ENCODE measurements at places on chromosomes 4 and X. TPM values are rescaled to one million over a fixed set of nuclear protein-coding genes. Genes with fewer than 3 reads are reported as not detected.

MAGEC2 gene
- total RNA-seq: not detected

GRCh38 chrX:103461156-103461555 is 58.1 kb downstream of the RAB40A start:
- no peaks in the 10 kb centered on the region for H3K27me3 ChIP-seq
- DNase-seq: no peak
- no peak overlapping the region for H3K4me3 ChIP-seq
- no peaks in the 10 kb centered on the region for H3K36me3 ChIP-seq

GRCh38 chr4:82219346-82219745 is 154.4 kb downstream of the HNRNPD start:
- H3K27ac ChIP-seq: no peak overlapping the region
- no peak overlapping the region for H3K4me3 ChIP-seq
- no peaks in the 10 kb centered on the region for H3K4me1 ChIP-seq
- no peak for DNase-seq

BMPR1B gene
- not detected for total RNA-seq

DNA sequence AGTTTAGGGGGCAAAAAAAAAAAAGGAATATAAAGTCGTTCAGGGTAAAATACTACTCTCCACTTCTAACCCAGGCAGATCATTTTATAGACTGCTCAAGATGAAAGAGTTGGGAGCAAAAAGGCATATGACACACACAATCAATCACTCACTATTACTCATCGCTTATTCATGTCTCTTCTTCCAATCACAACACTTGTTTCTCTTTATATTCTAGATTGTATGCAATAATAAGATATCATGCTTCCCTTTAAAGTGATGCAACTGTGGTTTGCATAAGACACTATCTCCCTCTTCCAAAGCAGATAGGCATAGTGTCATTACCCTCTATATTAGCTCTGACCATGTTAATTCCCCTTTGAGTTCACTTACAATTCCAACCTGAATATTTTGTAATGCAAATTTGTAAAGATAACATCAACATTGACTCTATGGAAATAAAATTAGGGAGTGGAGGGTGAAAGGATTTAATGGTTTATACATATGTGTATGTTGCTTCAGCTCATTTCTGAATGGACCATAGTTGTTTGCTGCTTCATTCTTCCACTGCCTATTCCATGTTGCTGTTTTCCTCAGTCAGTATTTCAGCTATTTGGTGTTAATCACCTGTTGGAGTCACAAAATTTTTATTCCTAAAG is 154.9 kb upstream of the EPHA5 start:
- H3K27me3 ChIP-seq: no peaks in the 10 kb centered on the region
- no peak overlapping the region for H3K27ac ChIP-seq
- H3K4me3 ChIP-seq: no peak overlapping the region
- no peaks in the 10 kb centered on the region for H3K36me3 ChIP-seq
- no peaks in the 10 kb centered on the region for H3K4me1 ChIP-seq

- peak overlapping the region; percentile 40 for H3K4me3 ChIP-seq
- H3K27me3 ChIP-seq: no peaks in the 10 kb centered on the region
- no peaks in the 10 kb centered on the region for H3K36me3 ChIP-seq
- no peak overlapping the region for H3K27ac ChIP-seq
- H3K4me1 ChIP-seq: no peaks in the 10 kb centered on the region
Observed at GRCh38 chr4:170497112-170497511, 407.4 kb upstream of the AADAT start.

GRCh38 chr4:10732235-10732913 is 47.8 kb upstream of the CLNK start:
- H3K4me3 ChIP-seq: no peak overlapping the region
- no peaks in the 10 kb centered on the region for H3K27me3 ChIP-seq
- no peaks in the 10 kb centered on the region for H3K4me1 ChIP-seq
- H3K27ac ChIP-seq: no peak overlapping the region

DNA sequence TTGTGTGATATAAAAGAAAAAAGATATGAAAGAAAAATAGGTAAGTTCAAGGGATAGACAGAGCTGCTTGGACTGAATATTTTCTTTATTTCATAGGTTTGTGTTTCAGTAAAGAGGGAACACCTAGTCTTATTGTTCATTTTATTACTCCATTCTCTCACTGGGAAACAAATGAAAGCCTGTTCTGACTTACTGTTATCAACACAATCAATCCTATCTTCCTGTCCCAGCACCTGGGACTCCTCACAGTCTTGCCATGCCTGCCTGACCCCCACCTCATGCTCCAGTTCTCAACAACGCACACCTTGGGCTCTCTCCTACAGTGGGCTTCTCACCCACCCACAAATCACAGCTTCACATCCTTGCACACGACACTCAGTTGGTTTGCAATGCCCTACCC is 189.5 kb downstream of the PRDM5 start:
- no peak overlapping the region for H3K27ac ChIP-seq
- H3K27me3 ChIP-seq: no peaks in the 10 kb centered on the region
- no peaks in the 10 kb centered on the region for H3K36me3 ChIP-seq
- H3K4me1 ChIP-seq: no peaks in the 10 kb centered on the region
- no peak overlapping the region for H3K4me3 ChIP-seq

DNA sequence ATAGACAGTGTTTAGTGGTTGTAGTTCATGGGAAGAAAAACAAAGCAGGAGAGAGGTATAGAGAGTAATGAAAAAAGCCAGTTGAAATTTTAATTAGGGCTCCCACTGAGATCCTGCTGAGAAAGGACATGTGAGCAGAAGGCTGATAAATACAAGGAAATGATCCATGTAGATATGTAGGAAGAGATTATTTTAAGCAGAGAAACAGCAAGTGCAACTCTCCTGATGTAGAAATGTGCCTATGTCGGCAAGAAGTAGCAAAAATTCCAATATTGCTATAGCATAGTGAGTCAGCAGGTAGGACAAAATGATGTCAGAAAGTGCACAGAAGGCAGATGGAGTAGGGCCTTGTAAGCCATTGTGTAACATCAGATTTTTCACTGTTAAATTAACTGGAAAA is 1027.3 kb downstream of the PCDH18 start:
- H3K4me3 ChIP-seq: no peak overlapping the region
- DNase-seq: no peak
- no peaks in the 10 kb centered on the region for H3K4me1 ChIP-seq
- no peaks in the 10 kb centered on the region for H3K27me3 ChIP-seq
- no peaks in the 10 kb centered on the region for H3K36me3 ChIP-seq
- H3K27ac ChIP-seq: no peak overlapping the region

VCX3B gene
- total RNA-seq: not detected

GRCh38 chr4:182478475-182478874 is 235.3 kb downstream of the TENM3 start:
- no peaks in the 10 kb centered on the region for H3K27me3 ChIP-seq
- no peak overlapping the region for H3K4me3 ChIP-seq
- no peak overlapping the region for H3K27ac ChIP-seq

- no peak for DNase-seq
- H3K27me3 ChIP-seq: no peaks in the 10 kb centered on the region
- H3K4me1 ChIP-seq: no peaks in the 10 kb centered on the region
- no peak overlapping the region for H3K4me3 ChIP-seq
Observed at GRCh38 chrX:65677954-65678469, 10.6 kb downstream of the MSN start.

GRCh38 chr4:147518846-147519767 is 38.2 kb downstream of the EDNRA start:
- H3K4me1 ChIP-seq: no peaks in the 10 kb centered on the region
- DNase-seq: peak; percentile 39
- H3K36me3 ChIP-seq: no peaks in the 10 kb centered on the region
- H3K4me3 ChIP-seq: no peak overlapping the region

- H3K4me1 ChIP-seq: no peaks in the 10 kb centered on the region
- H3K36me3 ChIP-seq: no peaks in the 10 kb centered on the region
- DNase-seq: no peak
- no peak overlapping the region for H3K4me3 ChIP-seq
- no peak overlapping the region for H3K27ac ChIP-seq
- H3K27me3 ChIP-seq: peaks cover 7% of the 10 kb centered on the region
Observed at GRCh38 chr4:5619913-5620625, 88.3 kb downstream of the EVC2 start.

DNA sequence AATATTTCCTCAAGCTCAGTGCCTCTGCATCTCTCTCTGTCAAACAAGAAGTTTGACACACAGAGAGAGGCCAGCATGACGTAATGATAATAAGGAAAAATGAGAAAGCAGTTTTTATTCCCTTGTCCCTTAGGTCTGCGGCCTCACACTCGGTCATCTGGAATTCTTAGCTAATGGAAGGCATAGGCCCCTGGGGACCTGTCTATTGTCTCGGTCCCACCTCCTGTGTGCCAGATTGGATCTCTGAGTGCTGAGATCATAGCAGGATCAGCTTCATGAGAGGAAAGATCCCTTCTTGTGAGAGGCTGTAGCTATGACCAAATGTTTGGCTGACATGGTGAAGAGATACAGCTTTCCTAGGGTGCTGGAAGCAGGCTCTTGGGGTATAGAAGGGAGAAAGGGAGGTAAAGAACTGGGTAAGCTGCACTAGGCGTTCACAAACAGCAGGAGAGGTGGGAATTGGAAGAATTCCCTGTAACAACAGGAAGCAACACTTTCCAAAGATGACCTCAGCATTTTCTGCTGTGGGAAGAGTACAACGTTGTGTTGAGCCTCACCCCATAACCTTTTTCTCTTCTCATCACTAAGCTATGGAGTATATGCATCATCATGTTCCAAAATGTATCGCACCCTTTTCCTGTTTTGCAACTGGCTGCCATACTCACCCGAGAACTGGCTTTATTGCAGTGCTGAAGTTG is 20.2 kb downstream of the TMEM31 start:
- no peak overlapping the region for H3K4me3 ChIP-seq
- H3K27ac ChIP-seq: no peak overlapping the region
- H3K36me3 ChIP-seq: no peaks in the 10 kb centered on the region
- DNase-seq: no peak
- H3K27me3 ChIP-seq: peaks cover 3% of the 10 kb centered on the region

DNA sequence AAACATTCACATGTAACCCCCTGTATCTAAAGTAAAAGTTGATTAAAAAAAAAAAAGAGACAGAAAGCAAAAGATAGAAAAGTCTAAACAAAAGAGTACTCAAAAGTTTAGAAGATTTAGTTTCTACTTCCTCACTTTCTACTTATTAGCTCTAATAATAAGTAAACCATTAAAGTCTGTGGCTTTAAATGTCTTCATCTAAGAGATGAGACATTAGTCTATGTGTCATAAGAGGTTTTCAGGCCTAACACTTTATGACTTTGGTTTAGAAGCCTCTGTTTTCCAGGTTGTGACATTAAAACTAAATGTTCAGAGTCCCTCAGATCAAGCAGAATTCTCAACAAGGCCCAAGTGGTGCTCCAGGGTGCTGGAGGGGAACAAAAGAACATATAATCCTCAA is 42.2 kb upstream of the GUCY1A1 start:
- no peaks in the 10 kb centered on the region for H3K27me3 ChIP-seq
- no peaks in the 10 kb centered on the region for H3K36me3 ChIP-seq
- DNase-seq: no peak

DNA sequence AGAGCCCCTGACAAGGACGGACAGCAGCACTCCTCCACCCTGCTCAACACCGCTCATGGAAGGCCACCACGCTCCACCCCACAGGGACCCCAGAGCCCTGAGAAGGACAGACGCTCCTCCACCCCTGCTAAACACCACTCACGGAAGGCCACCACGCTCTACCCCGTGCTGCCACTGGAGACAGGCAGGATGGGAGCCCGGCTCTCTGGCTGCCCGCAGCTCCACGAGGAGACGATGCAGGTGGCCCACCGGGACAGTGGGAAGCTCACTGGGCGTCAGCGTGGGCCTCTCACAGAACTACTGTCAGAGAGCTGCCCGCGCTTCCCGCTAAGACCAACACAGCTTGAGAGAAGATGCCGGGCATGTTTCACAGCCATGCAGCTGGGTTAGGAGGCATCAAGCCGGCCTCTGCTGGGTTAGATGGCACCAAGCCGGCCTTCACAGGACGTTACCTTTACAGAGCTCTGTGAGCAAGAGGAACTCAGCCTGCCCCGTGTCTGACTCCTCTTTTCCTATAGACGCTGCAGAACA is 20.8 kb downstream of the GAK start:
- H3K27ac ChIP-seq: no peak overlapping the region
- H3K4me3 ChIP-seq: no peak overlapping the region
- H3K27me3 ChIP-seq: no peaks in the 10 kb centered on the region
- H3K36me3 ChIP-seq: peaks cover 26% of the 10 kb centered on the region
- H3K4me1 ChIP-seq: no peaks in the 10 kb centered on the region

DNA sequence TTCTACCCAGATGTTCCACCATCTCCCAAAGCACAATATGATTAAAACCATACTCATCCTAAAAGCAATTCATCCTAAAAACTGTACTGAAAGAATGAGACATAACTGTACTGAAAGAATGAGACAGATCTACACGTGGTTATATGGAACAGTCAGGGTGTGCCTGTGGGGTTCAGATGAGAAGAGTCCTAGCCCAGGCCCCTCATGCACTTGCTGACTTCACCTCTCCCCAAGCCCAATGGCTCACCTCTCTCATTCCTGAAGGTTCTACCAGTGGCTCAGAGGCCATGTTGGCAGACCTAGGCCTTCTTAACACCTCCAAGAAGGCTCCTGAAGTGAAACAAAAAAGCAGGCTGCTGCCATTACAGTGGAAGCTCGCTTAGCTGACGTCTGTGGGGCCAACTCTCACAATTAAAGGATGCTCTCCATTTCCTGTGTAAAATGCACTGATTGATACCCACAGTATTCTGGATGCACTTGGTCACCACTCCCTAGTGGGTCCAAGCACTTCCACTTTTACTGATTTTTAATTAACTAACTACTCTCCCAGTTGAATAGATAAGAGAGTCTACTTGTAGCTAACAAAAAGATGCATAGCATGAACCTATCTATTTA is 3.8 kb downstream of the PLAC1 start:
- H3K27ac ChIP-seq: no peak overlapping the region
- no peaks in the 10 kb centered on the region for H3K4me1 ChIP-seq
- no peaks in the 10 kb centered on the region for H3K27me3 ChIP-seq
- DNase-seq: no peak
- no peaks in the 10 kb centered on the region for H3K36me3 ChIP-seq

DRP2 gene
- total RNA-seq: 0.04 TPM

DNA sequence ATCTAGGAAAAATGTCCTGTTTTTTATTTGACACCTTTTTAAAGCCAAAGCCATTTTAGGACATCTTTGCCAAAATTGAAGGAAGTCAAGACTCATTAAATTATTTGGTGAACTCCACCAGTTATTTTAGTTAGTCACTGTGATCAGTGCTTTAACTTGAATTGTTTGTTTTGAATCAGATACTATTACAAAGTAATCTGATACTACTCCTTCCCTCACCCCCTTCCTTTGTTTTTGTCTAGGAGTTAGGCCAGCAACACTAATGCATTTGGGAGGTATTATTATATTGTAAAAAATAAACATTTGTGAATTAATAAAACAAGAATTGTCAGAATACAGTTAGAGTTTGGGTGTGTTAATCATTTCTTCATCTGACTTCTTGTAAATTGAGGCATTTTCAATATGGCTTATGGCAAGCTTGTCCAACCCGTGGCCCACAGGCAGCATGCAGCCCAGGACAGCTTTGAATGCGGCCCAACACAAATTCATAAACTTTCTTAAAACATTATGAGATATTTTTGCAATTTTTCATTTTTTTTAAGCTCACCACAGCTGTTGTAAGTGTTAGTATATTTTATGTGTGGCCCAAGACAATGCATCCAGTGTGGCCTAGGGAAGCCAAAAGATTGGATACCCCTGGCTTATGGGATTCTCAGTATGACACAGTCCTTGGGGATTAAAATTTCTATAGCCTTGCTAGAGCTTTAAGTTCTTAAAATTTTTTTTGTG is 182.2 kb downstream of the BMPR1B start:
- DNase-seq: no peak
- H3K27ac ChIP-seq: no peak overlapping the region
- H3K27me3 ChIP-seq: no peaks in the 10 kb centered on the region
- no peak overlapping the region for H3K4me3 ChIP-seq
- no peaks in the 10 kb centered on the region for H3K36me3 ChIP-seq

GRCh38 chrX:33589316-33589715 is 378.0 kb upstream of the DMD start:
- H3K36me3 ChIP-seq: no peaks in the 10 kb centered on the region
- H3K4me1 ChIP-seq: no peaks in the 10 kb centered on the region
- no peak for DNase-seq
- H3K4me3 ChIP-seq: no peak overlapping the region
- no peaks in the 10 kb centered on the region for H3K27me3 ChIP-seq
- H3K27ac ChIP-seq: no peak overlapping the region

All from HepG2 (cell line).